Activated CD8-positive, alpha-beta memory T cell treated with anti-CD3 and anti-CD28 coated beads for 1 hour (primary cell): ENCODE measurements at places on chromosomes 1 and 21.

- no peak for DNase-seq
These were observed 48.2 kb downstream of the SYT2 start for GRCh38 chr1:202662081-202662480.

GRCh38 chr1:186078245-186078644 lies 296.8 kb downstream of the TPR start:
- no peak for DNase-seq

GRCh38 chr1:2208309-2209239 lies 14.0 kb upstream of the FAAP20 start:
- DNase-seq, result no peak

GRCh38 chr21:46307625-46308024 lies 16.0 kb downstream of the C21orf58 start:
- no peak for DNase-seq

DNA sequence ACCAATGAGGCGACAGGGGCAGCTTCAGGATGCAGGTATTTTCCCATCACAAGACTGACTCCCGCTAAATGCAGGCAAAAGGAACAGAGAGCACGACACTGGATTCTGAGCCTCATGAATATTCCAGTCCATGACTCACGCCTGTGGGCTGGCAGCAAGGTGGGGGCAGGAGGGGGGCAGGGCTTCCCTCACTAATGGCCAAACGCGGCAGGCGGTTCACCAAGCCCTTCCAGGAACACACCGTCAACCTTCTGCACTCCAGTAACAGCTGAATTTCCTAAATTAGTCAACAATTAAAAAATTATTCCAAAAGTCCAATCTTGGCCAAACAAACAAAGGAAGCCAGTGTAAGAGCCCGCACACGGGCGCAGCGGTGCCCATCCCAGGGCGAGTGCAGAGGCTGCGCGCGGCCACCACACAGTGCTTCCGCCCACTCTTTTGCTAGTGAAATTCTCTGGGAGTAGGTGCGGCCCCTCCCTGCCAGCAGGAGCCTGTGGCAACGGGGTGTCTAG lies 12.5 kb upstream of the GPR153 start:
- DNase-seq, result no peak

DNA sequence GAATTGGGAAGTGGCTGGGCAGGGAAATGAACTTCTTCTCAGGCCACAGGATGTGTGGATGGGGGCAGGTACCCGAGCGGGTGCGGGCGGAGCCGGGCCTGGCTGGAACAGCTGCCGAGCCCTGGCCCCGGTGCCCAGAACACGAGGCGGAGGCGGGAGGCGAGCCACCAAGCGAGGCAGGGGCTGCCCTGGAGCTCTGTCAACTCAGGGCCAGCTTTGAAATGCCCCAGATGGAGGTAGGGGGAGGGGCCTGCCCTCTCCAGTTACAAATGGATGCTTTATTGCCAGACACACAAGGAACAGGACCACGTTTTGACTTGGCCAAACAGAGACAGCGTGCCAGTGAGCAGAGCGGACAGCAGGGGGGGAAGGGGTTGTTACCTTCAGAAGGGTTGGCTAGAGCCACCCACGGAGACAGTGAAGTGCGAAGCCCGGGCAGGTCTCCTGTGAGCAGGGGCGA lies 240.4 kb downstream of the SDCCAG8 start:
- DNase-seq, result no peak

DNA sequence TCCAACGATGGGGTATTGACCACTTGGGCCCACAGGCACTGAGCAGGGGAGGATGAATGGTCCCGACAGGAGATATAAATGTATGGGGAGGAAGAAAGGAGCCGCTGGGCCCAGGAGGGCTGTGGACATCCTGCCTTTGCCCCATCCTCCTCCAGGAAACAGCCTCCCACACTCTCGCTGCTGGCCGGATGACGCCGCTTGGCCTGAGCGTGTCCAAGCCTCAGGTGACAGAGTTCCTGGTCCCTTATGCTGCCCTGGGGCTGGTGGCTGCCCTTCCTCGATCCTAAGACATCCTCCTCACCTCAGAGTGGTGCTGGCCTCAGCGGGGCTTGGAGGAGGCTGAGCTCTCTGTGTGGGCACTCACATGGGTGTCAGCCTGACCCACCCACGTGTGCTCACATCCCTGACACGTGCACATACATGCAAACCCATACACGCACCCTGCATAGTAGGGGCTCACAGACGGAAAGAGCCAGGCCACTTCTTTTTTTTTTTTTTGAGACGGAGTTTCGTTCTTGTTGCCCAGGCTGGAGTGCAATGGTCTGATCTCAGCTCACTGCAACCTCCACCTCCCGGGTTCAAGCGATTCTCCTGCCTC lies 5.9 kb upstream of the SERINC2 start:
- DNase-seq, result no peak

DNA sequence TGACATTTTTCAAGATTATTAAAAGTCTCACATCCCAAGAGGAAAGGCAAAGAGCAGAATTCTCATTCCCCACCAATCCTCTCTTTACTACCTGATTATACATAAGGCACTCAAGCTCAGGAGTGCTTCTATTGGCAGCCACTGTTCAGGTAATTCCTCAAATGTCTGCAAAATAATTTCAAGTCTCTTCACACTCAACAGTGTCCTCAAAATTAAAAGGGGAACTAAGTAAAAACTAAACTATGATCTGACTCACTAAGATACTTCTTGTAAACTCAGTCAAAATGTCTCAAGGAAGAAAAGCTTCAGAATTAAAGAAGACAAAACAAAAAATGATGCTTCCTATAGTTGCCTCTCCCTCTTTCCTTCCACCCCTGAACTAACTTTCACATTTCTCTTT lies 135.6 kb downstream of the GPATCH2 start:
- DNase-seq, result no peak

- DNase-seq, result no peak
These were observed 1180.3 kb upstream of the B3GALT2 start for GRCh38 chr1:194366705-194367104.

DNA sequence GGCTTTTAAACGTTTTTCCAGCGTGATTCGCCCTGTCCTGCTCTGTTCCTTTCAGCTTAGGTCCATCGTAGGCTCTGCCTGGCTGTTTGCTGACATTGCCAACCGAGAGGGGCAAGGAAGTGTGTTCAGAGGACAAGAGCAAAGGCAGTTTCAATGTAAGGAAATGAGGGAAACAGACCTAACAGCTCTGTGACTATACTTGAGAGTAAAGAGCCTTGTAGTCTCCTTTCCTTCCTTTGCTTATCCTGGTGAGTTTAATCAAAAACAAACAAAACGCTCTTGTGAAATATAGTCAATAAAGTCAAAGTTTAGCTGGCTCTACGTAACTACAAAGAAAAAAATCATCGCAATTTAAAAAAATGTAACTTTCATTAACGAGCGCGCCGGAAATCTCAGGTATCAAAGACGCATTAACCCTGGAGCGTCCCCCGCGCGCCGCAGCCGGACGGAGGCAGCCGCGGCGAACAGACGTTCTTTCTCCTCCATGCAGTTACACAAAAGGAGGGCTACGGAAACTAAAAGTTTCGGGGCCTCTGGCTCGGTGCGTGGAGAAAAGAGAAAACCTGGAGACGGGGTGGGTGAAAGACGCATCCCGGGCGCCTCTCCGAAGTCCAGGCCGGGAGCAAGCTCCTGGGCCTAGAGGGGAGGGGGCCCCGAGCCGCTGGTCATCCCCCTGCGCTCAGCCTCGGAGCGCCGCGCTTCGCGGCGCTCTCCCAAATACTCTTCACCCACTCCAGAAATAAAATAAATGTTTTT lies 617 bp upstream of the ADGRL2 start:
- no peak for DNase-seq

DNA sequence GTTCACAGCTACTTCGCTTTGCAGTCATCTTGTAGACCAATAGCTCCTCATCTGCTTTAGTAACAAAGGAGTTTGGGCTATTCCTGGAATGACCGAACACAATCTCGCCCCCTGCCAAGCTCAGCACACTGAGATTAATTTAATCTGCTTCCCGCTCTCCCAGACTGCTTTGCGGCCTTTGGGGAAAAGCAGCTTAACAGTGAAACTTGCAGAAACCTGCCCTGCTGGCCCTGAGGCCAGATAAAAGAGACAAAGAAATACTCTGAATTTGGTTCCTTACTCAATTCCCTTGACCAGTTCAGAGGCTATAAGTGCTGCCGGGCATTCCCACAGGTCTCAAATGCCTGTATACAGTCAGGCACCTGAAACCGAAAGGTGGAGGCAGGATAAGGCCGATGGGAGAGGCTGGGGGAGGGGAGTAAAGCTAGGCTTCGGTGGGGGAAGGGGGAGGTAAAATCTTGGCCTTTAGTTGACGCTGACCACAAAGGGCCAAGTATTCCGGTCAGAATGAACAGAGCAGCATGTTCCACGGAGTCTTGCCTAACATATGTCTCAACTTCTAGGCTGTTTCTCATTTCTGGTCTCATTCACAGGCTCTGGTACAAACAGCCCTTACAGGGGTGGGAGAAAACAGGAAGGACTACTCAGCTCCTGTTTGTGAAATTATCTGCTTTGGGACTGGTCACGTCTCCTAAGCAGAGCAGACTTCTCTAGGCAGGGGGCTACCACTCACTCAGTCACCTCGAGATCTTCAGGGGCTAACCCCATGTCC lies 17.7 kb upstream of the A3GALT2 start:
- DNase-seq, result no peak
